ENCODE measurements at places on chromosomes 6 and 20.

- no peak for DNase-seq
These were observed 1.6 kb downstream of the TNFRSF6B start for GRCh38 chr20:63697868-63698545.

DNA sequence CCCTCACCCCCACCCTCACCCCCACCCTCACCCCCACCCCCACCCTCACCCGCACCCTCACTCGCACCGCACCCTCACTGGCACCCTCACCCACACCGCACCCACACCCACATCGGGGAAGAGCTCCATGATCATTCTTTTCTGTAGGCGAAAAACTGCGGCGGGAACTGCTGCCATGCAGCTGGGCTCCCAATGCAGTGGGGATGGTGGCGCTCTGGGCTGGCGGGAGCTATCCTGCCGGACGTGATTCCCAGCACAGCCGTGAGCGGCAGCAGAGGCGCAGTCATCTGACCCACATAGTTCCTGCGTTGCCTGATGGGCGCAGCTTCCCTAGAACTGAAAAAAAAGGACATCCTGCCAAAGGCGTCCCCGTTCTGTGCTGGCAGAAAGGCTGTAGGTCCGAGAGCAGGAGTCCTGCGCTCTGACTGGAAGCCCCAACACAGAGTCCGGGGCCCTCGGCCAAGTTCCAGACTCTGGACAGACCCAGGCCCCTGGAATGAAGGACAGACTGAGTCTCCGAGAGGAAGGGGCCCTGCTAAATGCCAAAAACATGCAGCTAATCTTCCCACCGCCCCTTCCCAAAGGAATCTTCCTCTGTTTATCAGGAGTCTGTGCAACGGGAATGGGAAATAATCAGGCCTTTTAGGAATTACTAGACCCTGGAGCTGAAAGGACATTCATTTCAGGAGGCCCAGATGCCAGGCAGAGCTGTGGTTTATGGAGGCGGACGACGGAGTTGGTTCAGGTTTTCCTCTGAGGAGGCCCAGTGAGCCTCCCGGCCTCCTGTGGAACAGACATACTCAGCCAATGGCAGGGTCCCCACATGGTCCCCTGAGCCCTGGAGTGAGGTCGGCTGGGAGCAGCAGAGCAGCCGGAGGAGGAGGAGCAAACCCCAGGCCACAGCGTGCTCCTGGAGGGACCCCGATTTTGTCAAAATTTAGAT is 14.1 kb upstream of the TCFL5 start:
- no peak for DNase-seq

DNA sequence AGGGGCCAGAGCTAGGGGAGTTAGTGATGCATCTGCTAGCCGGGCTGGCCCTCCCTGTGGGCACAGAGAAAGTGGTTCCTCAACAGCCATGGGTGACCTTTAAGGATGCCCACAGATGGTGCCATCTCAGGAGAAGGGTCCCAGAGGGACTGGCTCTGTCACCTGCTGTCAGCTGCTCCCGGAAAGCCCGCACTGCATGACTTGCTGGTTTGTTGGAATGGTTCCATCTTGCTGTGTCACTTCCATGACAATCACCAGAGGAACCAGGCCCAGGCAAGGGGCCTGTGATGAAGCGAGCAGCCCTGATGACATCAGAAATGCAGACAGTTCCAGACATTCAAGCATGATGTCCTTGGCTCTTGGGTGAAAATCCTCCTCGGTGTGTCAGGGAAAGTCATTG is 125.2 kb downstream of the PHACTR3 start:
- no peak for DNase-seq

- no peak for DNase-seq
These were observed 118.0 kb downstream of the ARMC2 start for GRCh38 chr6:108966251-108966650.

DNA sequence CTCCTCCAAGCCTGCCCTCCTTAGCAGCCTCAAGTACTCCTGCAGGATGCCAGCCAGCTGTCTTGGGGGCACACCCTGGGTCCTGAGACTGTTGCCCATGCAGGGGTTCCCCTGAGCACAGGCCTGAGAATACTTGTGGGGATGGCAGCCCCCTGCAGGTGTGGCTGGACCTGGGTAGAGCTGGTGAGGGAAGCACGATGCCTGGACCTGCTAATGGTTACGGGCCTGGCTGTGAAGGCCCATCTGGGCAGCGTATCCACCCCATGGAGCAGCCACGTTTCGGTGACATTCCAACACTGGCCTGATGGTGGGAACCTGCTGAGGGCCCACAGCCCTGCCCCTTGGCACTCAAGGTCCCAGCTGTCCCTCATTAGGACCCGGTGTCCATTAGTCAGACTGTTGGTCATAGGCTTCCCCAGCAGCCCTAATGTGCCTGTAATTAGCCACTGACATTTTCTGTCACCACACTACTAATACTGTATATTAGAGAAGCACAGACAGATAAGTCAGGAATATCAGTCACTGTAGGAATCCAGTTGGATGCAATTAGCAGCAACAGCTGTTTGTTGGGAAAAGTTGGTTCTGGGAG is 20.3 kb downstream of the CCDC167 start:
- no peak for DNase-seq

All from germinal center (tissue), 1 donor.